ENCODE measurements at places on chromosomes 16 and 17.

GRCh38 chr17:33266611-33267010 lies 26.5 kb downstream of the ASIC2 start:
- no peak for DNase-seq

DNA sequence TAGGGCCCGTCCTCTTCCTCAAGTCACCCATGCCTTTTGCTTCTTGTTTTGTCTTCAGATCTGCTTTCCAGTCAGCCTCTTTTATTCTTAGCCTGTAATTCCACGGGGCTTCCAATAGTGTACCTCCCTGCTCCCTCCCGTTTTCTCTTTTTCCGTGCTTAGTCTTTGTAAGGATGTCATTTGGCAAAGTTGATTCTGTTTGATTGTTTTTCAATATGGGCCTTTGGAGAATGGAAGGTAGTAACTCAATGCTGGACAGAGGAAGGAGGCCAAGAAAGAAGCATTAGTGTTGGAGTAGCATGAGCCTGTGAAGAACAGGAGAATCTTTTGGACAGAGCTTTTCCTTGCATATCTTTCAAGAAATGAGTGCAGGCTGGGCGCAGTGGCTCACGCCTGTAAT lies 6.5 kb downstream of the WWP2 start:
- DNase-seq: no peak

- DNase-seq: no peak
Observed at GRCh38 chr17:57455063-57455914, 199.0 kb downstream of the MSI2 start.

- DNase-seq: peak; percentile 86
Observed at GRCh38 chr17:28812748-28813377, 29.7 kb downstream of the FAM222B start.

DNA sequence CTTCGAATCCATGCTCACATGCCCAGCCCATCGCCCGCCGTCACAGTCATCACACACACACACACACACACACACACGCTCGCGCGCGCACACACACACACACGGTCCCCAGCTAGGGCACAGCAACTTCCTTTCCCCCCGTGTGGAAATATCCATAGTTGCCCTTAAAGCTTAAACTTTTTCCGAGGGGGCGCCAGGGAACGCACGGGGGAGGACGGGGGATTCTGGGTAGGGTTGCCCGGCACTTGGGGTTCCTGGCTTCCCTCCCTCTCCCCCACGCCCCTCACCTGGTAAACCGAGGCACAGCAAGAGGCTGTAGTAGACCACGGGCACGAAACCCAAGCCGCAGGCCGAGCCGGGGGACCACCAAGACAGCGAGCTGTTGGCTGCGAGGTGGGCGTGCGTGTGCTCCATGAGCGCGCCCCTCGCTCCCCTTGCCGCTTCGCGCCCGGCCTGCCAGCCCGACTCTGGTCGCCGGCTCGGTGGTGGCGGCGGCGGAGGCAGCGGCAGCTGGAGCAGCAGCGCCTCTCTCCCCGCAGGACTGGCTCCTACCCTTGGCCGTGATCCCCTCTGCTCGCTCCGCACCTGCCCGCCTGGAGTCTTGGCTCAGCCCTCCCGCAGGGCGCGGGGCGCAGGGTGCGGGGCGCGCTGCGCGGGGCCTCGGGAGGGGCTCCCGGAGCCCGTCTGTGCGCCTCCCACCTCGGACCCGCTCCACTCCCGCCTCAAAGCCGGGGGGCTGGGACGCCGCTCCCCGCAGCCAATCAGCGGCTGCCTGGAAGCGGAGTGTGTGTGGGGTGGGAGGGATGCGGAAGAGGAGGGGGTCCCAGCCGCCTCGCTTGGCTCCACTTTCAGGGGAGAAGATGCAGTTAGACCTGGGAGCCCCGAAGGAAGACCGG lies at the start of gene GPR139:
GPR139 (minus strand) TSS at position 688 of the 896 bp plus-strand sequence; CDS start at position 414, 274 bp downstream.
- DNase-seq: no peak

DNA sequence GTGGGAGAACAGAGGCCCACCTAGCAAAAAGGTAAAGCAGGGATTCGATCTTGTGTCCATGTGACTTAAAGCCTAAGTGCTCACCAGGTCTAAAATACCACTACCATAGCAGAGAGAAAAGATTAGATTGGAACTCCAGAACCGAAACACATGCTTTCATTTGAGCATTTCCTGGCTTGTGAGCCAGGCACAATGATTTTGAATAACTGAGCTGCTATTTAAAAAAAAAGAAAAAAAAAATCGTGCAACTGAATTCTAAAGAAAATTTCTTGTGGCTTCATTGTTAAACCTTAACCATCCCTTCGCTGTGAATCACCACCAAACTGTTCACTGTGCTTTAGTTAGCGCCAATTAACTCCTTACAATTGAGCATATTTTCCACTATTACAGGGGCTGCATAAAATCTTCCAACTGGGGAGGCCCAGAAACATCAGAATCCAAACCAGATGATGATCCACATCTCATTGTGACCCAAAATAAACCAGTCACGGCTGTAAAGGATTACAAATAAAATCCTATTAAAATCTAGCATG lies 366.4 kb upstream of the ERCC4 start:
- no peak for DNase-seq

GRCh38 chr17:33583518-33584417 lies 290.7 kb upstream of the ASIC2 start:
- DNase-seq: no peak

- DNase-seq: no peak
Observed at GRCh38 chr17:28334666-28335200, 539 bp downstream of the IFT20 start.

DNA sequence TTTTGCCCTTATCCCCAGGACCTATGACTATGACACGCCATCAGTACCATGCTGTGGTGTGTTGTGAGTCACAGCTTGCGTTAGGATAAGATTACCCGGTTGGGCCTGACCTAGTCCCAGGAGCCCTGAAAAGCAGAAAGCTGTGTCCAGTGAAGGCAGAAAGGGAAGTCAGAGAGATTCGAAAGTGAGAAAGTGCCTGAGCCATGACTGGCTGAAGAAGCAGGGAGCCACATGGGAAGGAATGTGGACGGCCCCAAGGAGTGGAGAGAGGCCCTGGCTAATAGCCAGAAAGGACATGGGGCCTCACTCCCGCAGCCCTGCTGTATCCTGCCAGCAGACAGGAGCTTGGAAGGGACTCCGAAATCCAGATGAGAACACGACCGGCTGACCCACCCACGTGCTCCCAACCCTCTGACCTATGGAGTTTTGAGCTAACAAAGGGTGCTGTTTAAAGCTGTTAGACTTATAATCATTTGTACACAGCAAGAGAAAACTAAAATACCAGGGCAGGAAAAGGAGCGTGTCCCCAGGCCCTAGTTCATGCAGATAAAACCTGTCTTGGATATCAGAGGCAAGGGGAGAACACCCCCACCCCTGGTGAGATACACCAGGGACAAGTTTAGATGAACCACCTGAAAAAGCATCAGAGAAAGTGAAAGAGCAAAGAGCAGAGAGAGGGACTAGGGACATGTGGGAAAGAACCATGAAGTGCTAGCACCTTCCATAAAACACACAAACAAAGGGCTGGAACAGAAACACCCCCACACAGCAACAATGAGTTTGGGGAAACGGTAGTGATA lies 115.3 kb downstream of the SLC39A11 start:
- DNase-seq: no peak

GRCh38 chr16:10782628-10783027 lies 36.0 kb downstream of the TVP23A start:
- DNase-seq: no peak

DNA sequence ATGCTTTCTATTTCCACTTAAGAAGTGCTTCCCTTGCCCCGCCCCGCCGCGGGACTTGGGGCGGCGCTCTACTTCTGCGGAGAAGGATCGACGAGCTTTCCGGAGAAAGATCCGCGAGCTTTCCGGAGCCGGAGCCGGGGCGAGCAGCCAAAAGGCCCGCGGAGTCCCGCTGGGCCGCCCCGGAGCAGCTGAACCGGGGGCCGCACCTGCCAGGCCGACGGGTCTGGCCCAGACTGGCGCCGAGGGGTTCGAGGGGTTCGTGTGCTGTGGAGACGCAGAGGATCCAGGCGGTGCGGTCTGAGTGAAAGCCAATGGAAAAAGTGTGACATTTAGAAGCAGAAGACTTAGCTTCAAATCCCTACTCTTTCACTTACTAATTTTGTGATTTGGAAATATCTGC lies 50.8 kb downstream of the TBC1D26 start:
- no peak for DNase-seq

DNA sequence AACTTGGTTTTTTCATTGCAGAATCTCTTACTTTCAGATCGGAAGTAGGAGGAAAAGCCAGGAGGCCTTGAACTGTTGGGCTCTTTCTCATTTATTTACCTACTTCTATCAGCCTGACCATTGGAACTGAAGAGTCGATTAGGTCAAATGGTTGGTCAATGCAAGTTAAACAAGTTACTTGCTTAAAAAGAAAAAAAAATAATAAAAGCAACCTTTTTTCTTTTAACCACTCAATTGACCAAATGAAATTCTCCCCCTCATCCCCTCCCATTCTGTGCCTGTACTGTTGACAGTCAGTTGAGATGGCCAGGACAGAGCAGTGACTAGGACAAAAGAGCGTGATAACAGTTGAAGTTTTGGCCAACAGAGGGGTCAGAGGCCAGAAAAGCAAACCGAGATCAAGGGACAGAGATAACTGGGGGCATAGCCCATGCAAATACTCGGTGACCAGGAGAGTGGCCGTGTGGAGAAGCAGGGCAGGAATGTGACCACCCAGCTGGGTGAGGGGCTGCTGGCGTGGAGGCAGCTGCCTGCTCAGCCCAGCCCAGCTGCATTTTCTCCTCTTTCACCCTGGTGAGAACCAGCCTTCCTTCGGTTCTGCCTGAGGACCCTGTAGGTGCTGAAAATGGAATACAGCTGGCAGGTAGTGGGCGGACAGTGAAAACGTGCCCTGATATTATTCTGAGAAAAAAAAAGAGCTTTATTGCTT lies 72.2 kb downstream of the HS3ST3B1 start:
- no peak for DNase-seq

DNA sequence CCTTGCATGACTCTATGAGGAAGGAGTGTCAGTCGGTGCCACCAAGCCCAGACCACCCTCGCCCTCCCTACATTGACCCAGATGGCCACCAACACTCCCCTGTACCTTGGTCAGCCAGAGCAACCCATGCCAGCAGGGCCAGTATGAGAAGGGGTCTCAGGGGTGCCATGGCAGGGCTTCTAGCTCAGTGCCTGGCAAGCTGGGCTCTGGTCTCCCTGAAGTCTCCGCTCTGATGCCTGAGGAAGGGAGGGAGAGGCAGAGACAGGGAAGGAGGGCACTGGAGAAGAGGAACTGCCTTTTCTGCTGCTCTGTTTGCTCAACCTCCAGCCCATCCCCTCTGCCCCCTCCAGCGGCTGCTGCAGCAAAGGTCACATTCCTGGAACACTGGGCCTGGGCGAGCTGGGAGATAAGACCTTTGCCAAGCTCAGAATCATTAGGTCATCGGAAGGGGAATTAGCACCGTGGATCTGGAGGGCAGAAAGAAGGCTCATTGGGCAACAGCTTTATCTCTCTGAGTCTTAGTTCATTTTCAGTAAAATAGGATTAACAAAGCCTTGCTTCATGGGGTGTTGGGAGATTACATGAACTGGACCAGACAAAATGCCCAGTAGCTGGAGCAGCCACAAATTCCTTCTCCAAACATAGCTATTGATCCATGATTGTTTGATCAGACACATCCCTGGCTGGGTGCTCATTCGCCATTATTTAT lies at the start of gene VTN:
VTN (minus strand) TSS at position 273 of the 709 bp plus-strand sequence; CDS start at position 169, 104 bp downstream.
- DNase-seq: no peak

- DNase-seq: no peak
Observed at GRCh38 chr17:40068129-40068581, 5.4 kb downstream of the THRA start.

DNA sequence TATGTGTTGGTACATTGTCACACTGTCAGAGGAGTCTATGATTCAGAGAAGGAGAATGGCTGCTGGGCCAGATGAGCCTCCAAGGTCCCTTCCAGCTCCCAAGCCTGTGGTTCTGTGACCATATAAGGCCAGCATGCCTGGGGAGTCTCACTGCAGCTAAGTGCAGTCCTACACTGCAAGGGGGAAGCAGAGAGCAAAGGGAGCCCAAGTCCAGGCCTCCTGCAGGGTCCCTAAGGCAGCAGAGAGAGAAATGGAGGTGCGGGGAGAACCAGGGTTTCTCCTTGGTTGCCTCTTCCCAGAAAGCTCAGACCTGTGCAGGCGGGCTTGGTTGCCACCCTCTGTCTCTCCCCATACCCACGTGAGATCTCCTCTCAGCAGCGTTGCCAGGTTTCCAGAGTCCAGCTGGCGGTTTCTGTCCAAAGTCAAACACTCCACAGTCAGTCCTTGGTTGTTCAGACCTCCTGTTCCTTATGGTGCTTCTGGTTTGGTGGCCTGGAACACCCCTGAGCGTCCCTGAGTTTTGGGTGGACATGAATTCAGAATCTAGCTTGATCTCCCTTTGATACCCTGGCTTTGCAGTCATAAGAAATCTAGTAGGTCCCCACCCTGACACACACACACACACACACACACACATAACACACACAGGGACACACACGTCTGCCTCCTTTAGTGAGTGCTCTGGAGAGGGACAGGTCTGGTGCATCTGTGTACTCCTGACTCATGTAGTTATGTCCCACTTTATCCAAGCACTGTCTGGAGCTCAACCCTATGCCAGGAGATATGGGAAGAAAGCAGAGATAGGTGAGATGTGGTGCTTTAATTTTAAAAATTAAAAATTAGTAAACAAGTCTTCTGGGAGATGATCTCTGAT lies 78.8 kb downstream of the GNAO1 start:
- DNase-seq: no peak

DNA sequence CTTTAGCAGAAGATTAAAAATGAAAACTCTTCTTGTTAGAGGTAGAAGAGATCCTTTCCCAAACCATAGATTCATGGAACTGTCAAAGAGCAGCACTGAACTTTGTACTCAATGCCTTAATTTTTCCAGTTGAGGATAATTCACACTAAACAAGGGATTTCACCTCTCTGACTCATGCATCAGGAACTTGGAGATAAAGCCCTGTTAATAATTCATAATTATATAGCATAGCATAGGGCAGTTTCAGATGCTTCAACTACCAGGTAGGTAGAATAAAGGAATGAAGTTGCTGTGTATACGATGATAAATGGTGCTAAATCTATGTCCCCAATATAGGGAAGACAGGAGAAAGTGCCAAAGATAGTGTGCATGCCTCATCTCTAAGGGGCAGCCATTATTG lies 450.4 kb downstream of the MAF start:
- DNase-seq: no peak

- no peak for DNase-seq
Observed at GRCh38 chr17:42821176-42821575, 2.9 kb downstream of the BECN1 start.

- DNase-seq: no peak
Observed at GRCh38 chr16:85220964-85221731, 108.9 kb upstream of the CIBAR2 start.

GRCh38 chr17:81412490-81413093 lies 17.3 kb downstream of the BAHCC1 start:
- DNase-seq: no peak

GRCh38 chr16:85522308-85522841 lies 90.7 kb upstream of the GSE1 start:
- no peak for DNase-seq

DNA sequence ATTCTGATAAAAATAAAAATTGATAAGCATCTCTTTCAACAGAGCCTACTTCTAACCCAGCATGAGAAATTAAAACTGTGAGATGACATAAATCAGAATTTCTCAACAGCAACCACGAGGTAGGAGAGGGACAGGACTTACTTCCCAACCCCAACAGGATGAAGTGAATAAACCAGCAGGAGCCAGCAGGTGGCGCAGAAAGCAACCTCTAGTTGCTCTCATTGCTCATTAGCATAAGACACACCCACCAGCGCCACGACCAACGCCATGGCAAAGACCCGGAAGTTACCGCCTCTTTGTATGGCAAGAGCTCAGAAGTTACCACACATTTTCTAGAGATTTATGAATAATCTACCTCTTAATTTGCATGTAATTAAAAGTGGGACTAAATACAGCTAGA lies 189.4 kb upstream of the CDH8 start:
- peak; percentile 82 for DNase-seq

GRCh38 chr16:49623501-49624266 lies 232.2 kb downstream of the ZNF423 start:
- no peak for DNase-seq

All from COR-L47 (cell line).